ENCODE measurements at places on chromosomes 5 and 9.

GRCh38 chr9:98222885-98223691 lies 30.7 kb upstream of the CORO2A start:
- DNase-seq, result peak; percentile 95

DNA sequence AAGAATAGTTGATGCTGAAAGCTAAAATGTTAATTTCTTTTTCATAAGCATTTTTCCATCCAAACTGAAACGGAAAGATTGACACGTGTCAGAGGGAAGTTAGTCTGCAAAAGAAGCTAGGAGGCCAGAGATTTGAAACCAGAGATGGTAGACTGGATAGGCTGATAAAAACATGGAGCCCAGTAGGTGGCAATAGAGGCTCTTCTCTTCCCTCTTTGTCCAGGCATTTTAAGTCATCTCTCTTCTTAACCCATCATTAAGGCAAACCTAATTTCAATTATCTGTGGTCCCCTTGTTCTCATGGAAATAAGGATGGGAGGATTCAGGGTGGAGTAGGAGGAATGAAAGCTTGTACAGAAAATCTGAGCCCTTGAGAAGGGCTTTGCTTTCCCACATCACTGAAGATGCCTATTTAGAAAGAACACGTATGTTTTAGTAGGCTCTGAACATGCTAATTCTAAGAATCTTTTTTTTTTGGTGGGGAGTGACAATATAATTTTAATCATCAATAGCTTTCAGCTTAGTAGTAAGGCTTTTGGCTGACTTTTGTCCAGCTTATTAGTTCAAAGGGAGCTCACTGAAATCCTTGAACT lies 66.6 kb downstream of the ZNF474 start:
- no peak for DNase-seq

DNA sequence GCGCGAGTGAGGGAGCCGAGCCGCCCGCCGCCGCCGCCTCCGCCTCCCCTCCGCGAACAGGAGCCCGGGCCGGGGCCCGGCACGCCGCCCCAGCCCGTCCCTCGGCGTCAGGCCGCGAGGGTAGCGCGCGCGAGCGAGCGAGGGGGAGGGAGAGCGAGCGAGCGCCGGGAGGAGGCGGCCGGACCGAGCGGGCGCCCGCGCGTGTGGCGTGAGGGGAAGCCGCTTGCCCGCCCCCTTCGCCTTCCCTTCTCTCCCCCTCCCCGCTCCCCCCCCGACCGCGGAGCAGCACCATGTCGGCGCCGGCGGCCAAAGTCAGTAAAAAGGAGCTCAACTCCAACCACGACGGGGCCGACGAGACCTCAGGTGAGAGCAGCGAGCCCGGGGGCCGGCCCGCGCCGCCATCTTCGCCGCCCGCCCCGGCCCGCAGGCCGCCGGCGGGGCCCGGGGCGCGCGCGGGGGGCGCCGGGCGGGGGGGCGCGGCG lies 312 bp downstream of the SET start:
- DNase-seq, result no peak

DNA sequence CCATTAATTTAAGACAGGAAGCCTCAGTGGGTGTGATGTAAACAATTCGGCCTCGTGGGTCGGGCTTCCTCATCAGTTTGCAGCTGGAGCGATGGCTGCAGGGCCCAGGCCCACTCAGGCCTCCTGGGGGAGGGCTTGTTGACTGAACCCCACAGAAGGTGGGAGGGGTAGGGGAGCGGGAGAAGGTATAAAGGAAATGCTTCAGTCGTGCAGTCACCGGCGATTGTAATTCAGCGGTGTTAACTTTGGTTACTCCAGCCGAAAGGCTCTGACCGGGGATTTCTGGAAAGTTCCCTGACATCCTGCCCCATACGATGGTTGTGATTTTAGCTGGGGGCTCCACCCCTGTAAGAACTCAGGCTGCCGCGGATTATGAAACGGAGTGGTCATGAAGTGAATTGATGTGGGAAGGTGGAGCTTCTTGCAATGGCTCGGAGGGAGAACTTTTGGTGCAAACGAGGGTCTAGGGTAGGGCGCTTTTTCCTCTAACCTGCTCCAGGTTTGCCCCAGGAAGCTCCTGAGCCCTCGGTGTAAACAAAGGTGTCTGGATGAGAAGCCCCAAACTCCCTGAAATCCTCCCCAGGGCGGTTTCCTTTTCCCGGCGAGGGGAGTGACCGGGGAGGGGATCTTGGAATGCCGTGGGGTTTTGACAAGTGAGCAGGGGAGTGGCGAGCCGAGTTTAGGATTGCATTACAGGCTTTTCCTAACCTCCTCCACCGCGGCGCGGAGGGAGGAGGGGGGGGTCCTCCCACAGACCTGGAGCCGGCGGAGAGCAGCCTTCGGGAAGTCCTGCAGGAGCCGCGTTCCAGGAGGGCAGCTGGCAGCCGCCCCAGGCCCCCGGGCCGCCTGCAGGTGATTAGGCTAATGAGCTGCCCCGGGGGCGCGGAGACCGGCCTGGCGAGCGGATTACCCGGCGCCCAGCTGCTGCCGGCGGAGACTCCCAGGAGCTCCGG lies 215.5 kb downstream of the PDZD2 start:
- DNase-seq, result no peak

GRCh38 chr5:27494887-27495286 lies 456.5 kb upstream of the CDH9 start:
- peak; percentile 60 for DNase-seq

Data from epithelial cell of prostate (primary cell).